ENCODE measurements at places on chromosomes 5 and 9.

DNA sequence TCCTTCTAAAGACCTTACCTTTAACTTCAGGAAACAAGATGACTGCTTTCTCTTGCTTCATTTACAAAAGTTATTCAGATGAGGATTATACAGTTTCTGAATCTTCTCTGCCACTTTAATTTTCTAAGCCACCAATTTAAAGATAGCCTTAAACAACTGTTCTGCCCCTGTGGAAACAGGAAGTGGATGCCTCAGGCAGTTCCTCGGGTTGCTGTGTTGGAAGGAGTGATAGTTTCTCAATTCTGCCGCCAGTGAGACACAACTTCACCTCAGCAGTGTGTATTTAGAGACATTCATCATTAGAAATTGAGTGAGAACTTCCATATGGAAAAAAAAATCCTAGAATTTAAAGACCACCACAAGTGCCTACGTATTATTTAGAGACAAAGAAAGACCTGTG lies 475.1 kb upstream of the WWC1 start:
- DNase-seq: no peak

- DNase-seq: no peak
These were observed 12.5 kb downstream of the SQSTM1 start for GRCh38 chr5:179833056-179833708.

DNA sequence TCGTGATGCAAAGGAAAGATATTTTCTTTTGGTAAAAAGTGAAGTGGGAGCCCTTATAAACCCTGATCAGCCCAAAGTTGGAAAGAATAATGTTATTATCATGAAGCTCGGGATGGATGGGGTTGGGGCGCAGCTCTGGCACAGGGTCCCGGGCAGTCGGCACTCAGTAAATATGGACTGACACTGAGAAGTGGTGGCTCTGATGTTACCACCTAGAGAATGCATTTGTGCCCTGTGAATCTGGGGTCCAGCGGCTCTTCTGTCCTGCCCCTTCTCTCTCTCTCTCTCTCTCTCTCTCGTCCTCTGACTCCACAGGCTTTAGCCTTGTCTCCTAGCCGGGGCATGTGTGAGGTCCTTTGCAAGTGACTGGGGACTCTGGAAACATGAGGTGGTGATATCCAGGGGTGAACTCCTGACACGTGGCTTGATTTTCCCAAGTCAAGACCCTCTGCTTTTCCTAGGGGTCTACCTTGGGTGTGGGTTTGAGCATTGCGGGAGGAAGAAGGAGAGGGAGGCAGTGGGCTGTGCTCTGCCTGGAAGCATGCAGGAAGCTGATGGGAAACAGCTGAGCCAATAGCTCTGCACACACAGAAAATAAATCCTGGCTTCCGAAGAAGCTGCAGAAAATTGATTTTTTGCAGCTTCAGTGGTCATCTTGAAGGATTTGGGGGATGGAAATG lies 162.7 kb downstream of the MACROH2A1 start:
- no peak for DNase-seq

- DNase-seq: no peak
These were observed 271.0 kb upstream of the MPDZ start for GRCh38 chr9:13550519-13550918.

- DNase-seq: no peak
These were observed 41.7 kb upstream of the HSD17B4 start for GRCh38 chr5:119410448-119411159.

DNA sequence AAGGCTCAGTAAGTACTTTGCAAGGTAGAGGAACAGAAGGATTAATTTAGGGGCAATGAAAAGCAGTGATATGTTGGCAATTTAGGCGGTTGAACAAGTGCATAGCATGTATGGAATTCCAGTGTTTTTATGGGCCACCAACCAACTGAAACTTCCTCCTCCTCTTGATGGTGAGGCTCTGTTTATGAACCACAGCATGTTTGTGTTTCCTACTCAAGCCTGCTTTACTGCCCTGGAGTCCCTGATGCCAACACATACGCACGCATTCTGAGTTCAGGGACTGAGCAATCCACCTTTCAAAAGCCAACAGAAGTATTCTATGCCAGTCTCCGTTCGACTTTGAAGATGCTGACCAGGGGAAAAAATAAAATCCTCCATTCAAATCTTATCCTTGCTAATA lies 417.5 kb downstream of the EFNA5 start:
- no peak for DNase-seq

- DNase-seq: no peak
These were observed 77.0 kb downstream of the ZCCHC7 start for GRCh38 chr9:37197158-37198038.

DNA sequence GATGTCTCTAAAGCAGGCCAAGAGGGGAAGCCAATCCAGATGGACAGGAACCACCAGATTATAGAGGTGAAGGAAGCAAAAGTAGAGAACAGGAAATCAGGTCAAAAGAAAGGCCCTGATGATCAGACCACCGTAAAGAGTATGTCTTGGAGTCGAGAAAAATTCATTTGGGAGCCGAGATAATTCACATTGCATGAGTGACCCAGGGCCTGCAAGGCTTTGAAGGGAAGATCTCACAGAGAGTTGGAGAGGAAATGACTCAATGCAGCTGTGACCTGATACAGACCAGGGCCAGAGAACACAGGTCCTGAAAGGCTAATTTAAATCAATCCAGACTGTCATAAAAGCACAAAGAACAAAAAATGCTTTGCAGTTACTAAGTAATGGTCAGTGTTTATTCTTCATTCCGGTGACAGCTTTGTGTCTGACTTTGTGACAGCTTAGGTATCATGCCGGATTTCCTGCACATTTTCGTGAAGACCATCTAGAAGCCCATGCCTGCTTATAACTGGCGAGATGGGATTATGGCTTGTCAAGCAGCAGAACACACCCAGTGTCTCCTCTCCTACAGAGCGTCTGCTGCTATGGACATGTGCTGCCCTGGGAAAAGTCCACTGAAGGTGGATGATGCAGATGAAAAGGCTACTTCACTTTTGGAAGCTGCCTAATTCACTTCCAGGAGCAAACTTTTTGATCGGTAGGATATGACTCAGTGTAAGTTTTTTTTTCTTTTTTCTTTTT lies 5.8 kb upstream of the ACTBL2 start:
- no peak for DNase-seq

GRCh38 chr5:25851301-25851700 lies 1187.1 kb downstream of the CDH9 start:
- no peak for DNase-seq

DNA sequence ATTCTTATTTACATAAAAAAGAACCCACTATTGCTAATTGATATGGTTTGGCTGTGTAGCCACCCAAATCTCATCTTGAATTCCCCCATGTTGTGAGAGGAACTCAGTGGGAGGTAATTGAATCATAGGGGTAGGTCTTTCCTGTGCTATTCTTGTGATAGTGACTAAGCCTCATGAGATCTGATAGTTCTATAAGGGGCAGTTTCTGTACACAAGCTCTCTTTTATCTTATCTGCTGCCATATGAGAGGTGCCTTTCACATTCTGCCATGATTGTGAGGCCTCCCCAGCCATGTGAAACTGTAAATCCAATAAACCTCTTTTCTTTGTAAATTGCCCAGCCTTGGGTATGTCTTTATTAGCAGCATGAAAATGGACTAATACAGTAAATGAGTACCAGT lies 58.2 kb upstream of the PRR16 start:
- no peak for DNase-seq

DNA sequence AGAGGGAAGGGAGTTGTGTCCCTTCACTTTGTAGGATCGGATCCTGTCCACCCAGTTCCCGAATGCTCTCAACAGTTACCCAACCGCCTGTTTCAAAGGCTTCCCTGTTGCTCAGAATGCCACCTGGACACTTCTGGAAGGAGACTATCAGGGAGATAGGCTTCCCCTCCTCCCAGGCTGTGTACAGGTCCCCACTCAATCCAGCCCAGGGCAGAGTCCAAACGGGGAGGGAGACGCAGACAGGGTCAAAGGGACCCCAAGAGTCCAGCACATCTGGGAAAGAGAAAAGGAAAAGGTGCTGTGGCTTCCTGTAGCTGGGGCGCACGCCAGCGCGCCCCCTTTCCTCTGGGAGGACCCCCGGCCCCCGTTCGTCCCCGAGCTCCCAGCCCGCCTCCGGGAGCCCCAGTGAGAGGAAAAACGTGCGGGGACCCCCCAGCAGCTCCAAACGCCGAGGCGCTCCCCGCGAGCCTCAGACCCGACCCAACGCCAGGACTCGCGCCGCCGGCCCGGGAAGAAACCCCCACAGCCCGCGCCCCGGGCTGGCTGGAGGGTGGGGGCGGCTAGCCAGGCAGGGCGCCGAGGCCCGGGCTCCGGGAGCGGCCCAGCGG lies 640 bp downstream of the SURF4 start:
- no peak for DNase-seq

DNA sequence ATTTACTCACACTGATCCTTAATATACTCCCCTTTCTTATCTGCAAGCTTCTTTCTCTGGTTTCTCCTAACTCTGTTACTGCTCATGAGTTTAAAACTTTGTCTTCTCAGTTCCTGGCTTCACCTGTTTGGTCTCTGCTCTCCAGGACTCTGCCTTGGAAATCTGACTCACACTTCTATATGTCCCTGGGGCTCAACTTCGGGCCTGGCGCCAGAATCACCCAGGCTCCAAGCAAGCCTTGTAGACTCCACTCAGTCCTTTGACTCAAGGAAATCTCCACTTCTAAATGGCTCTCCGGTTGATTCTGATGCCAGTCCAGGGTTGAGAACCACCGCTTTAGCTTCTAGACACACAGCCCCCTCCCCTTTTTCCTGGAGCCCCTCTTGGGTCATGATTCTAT lies 57.8 kb downstream of the TMC1 start:
- no peak for DNase-seq

GRCh38 chr5:80453366-80453765 lies 34.5 kb upstream of the FAM151B start:
- DNase-seq: no peak

DNA sequence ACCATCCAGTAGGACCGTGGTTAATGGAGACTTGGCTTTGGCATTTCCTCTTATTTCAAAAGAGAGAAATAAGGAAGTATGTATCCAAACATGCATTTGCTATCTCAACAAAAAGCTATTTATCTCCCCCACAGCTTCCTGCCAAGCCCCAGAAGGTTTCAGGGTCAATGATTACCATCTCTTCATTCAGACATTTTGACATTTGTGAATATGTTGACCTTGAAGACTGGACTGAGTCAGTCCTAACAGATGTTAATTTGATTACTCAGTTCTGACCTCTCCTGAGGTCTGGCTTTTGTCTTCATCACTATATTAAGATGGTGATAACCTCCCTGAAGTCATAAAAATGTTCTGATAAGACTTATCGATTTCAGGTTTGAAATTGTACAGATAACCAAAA lies 479.4 kb downstream of the AGTPBP1 start:
- no peak for DNase-seq

- no peak for DNase-seq
These were observed 38.0 kb upstream of the XPA start for GRCh38 chr9:97735070-97735600.

- no peak for DNase-seq
These were observed 144.6 kb downstream of the CCDC171 start for GRCh38 chr9:15697446-15697851.

DNA sequence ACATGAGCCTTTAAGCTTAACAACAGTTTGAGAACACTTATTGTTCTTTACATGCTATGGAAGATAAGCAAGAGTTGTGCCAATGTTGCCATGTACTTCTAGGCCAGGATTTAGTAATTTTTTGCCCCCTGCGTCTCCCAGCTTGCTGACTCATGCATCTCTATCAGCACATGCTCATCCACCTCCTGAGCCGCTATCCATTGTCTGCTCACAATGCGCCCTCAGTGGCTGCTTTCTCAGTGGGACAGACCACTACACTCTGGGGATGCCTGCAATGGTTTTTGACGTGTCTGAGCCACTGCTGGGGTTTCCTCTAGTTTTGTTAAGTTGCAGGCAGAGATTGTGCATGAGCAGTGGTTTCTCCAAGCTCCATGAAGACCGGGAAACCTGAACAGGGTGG lies 50.9 kb upstream of the PHF2 start:
- no peak for DNase-seq

GRCh38 chr5:14676320-14676719 lies 11.8 kb downstream of the OTULIN start:
- no peak for DNase-seq

DNA sequence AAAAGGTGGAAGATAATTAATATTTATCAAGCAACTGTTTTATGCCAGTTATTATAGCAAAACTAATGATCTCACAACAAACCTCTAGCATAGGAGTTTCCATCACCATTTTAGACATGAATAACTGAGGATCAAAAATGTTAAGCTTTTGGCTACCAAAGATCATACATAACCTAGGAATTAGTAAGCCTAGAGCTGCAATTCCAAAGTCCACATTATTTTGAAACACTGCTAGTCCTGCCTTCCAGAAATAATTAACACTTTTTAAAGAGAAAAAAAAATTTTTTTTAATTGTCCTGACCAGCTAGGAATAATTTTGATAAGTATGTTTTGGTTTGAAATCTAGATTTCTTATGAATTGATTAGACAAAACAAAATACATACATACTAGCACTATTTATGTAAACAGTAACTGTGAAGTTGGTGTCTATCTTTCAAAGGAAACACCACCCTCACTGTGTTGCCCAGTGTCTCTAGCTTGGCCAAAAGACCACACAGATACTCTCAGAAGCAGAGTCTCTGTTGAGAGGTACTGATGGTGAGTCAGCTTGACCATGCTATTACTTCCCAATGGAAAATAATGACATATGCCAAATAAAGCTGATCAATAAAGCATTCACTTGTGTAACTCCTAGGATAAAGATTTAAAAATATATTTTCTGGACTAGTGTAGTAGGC lies 422.4 kb downstream of the CCDC171 start:
- DNase-seq: no peak

GRCh38 chr9:126844085-126844484 lies 16.4 kb upstream of the ZBTB34 start:
- no peak for DNase-seq

- no peak for DNase-seq
These were observed 669.2 kb upstream of the ACO1 start for GRCh38 chr9:31715250-31715649.

DNA sequence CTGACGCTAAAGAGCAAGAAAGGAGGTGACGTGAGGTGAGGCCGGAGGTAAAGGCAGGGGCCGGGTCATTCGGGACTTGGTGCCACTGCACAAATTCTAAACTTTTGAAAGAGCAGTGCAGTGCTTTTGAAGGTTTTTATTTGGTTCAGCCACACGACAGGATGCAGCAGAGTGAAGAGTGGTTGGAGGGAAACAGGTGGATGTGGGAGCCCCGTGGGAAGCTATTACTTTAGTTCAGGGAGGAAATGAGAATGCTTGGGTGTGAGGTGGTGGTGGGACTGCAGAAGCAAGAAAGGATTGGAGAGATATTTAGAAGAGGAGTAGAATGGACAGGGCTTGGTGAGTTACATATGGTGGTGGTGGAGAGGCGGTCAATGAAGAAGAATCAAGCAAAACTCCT lies 64.7 kb upstream of the ITGA2 start:
- DNase-seq: no peak
